Brain (organoid and tissue), 16 donors: ENCODE measurements at places on chromosomes 7 and 10.

GRCh38 chr7:28497009-28497408 is 84.7 kb downstream of the CREB5 start:
- peak; percentile 44 for DNase-seq

DNA sequence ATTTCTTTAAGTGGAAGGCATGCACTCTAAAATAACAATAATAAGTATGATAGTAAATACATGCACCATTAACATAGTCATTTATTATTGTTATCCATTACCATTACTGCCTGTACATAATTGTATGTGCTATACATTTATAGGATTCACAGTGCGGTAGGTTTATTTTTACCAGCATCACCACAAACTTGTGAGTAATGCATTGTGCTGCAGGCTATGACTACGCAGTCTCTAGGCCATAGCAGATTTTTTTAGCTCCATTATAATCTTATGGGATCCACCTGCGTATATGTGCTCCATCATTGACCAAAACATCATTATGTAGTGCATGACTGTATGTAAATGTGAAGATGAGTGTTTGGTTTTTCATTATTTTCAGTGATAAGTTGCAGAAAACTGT is 160.0 kb downstream of the LRRC4 start:
- no peak for DNase-seq

DNA sequence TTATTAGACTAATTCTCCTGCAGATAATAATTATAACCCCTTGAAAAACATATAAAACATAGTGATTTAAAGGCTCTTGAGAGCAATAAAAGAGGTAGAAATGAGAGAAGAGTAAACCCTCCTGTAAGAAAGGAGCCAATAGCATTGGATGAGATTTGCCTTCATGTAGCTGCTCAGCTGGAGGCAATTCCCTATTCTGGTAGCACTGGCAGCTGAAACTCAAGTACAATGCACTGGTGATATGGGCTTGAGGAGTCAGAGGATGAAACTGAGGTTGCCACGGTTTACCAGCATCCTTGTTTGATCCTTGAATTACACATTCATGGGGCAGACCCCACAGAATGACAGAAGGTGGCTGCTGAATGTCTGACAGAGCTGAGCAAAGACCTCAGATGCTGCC is 76.4 kb downstream of the CTTNBP2 start:
- DNase-seq = no peak

GRCh38 chr10:31677195-31678138 is 251.2 kb downstream of the ARHGAP12 start:
- DNase-seq = peak; percentile 83

DNA sequence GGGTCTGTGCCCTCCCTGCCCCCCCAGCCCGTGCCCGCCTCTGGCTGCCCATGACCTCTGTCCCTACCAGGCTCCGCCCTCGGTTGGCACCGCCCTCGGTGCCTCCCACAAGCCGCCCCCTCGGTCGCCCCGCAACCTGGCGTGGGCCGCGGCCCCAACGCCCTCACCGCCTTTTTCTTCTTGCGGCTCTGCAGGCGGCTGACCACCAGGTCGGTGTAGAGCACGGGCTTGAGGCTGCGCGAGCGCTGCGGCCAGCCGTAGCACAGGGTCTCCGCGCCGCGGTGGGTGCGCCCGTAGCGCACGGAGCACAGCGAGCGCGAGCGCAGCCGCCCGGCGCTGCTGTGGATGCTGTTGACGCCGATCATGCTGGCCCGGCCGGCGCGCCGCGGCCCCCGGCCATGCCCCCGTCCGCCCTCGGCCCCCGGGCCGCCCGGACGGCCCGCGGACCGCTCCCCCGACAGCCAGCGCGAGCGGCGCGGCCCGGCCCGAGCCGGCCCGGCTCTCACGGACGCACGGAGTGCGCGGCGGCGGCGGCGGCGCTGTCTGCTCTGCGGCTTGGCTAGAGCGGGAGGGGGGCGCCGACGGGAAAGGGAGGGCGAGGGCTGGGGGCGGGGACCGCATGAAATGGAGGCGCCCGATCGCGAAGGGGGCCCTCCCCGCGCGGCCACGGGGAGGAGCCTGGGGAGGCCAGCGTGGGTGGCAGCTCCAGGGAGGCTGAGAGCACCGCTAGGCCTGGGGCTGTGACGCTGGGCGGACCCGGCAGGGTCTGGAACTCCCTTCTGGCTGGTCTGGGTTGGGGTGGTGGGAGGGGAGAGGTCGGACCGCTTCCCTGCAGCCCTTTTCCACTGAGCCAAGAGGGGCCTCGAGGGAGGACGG is 9.6 kb downstream of the PSD start:
- DNase-seq = peak; percentile 81
